Left lung (tissue), 14 donors: ENCODE measurements at places on chromosomes 7 and 10. TPM values are rescaled to one million over a fixed set of nuclear protein-coding genes. Genes with fewer than 3 reads are reported as not detected.
A peak's percentile ranks its signal among the peaks of the same experiment; 100 is the strongest.

DNA sequence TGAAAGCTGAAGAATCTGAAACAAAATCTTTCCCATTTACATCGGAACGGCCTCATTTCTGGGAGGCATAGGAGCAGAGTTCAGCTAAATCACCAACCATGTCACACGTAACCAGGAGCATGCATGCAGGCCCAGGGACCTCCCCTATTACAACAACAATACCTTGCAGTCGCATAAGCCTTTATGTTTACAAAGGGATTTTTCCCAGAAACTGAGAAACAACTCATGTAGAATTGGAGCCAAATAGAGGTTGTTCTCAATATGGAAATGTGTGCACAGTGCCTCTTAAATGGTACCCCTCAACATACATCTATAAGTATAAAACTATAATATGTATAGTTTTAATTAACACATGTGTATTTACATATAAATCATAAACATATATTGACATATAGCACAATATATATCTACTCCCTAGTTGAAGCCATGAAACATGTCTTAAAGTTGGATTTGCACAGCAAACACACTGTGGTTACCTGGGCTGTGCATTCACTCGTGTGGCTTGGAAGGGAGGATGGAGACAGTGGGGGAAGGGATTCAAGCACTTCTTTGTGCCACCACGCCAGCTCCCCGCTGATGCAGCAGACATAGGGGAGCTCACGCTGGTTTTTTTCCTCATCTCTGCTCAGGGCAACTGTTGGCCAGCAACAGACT is 35.0 kb upstream of the DGKI start:
- no peak overlapping the region for H3K27ac ChIP-seq

DNA sequence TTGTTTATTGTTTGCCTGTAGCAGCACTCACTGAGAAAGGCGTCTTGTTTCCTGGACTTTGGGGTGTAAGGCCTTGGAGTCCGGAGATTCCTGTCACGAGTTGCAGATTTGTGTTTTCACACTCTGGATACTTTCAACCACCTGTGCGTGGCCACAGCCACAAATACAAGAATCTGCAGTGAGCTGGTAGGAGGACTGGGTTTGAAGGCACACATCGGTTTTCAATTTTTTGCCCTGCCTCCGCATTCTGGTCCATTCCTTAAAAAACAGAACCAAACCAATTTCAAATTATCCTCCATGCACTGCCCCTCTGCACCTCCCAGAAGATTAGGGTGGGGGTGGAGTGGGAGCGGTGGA is 619 bp downstream of the EXOC4 start:
- no peaks in the 10 kb centered on the region for H3K36me3 ChIP-seq
- H3K4me3 ChIP-seq: peak overlapping the region; percentile 71
- no peak for DNase-seq
- H3K27ac ChIP-seq: peak overlapping the region; percentile 84
- H3K27me3 ChIP-seq: no peaks in the 10 kb centered on the region

- no peaks in the 10 kb centered on the region for H3K36me3 ChIP-seq
- H3K4me3 ChIP-seq: no peak overlapping the region
- H3K27me3 ChIP-seq: no peaks in the 10 kb centered on the region
- no peak for DNase-seq
- H3K27ac ChIP-seq: no peak overlapping the region
- no peaks in the 10 kb centered on the region for H3K4me1 ChIP-seq
Measured at GRCh38 chr10:653991-654646, 35.3 kb downstream of the DIP2C start.

DNA sequence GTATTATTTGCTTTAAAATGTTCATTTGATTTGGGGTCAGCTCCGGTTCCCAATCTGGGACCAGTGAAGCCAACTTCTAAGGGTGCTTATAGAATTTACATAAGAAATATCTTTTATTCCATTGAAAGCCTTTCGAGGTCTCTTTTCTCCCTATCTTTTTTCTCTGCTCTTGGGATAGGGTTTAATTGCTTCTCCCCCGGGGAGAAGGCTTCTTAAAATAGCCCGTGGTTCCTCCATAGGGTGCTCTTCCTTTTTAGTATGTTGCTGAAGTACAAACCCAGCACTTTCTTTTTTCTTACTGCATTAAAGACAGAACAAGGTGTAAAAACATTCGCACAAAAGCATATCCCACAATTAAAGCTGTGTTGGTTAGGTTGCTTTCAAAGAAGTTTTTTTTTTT is 107.5 kb downstream of the POU6F2 start:
- no peak for DNase-seq
- no peak overlapping the region for H3K27ac ChIP-seq
- H3K4me3 ChIP-seq: no peak overlapping the region
- no peaks in the 10 kb centered on the region for H3K36me3 ChIP-seq

The ST8SIA6 gene
- total RNA-seq: 7.5 TPM

The CDC14C gene
- total RNA-seq: not detected

The NUDT13 gene
- total RNA-seq: 1.4 TPM
